Stimulated activated CD4-positive, alpha-beta T cell treated with anti-CD3 and anti-CD28 coated beads, Interleukin-15, amount 100 ng/mL, for 24 hours (primary cell): ENCODE measurements at places on chromosomes 13 and 19.

DNA sequence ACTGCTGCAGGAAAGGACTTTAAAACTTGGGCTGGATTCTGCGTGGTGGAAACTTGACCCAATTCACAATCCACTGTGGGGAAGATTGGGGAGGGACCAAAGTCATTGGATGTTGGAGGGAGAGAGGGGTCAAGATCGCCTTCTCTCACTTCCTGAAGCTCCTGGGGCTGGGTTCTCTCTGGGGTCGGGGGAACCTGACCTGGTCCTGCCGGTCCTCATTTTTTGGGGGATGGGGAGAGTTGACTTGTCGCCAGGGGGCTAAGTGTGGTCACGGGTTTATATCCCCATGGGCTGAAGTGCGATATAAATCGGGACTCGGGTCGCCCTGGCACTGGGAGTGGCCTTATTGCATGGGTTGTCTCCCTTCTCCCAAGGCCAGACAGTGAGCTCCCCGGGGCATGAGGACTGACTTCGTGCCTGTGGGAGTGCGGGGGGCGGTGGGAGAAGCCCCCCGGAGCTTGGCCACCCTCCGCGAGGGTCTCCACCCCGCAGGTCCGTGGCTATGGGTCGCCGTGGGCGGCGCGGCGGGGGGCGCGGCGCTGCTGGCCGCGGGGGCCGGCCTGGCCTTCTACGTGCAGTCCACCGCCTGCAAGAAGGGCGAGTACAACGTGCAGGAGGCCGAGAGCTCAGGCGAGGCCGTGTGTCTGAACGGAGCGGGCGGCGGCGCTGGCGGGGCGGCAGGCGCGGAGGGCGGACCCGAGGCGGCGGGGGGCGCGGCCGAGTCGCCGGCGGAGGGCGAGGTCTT, 6.3 kb downstream of the ICAM5 start:
- DNase-seq, result no peak

- no peak for DNase-seq
Measured at GRCh38 chr13:44220948-44221347, 152.7 kb upstream of the SERP2 start.

GRCh38 chr13:36082396-36082795, 48.8 kb downstream of the DCLK1 start:
- DNase-seq, result no peak

DNA sequence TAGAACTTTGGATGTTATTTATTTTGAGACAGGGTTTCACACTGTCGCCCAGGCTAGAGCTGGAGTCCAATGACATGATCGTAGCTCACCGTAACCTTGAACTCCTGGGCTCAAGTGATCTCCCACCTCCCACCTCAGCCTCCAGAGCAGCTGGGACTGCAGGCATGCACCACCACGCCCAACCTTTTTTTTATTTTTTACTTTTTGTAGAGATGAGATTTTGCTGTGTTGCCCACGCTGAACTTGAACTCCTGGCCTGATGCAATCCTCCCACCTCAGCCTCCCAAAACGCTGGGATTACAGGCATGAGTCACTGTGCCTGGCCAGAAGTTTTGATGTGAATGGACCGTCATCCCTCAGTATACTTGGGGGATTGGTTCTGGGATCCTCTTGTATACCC, 13.7 kb downstream of the ANKRD27 start:
- no peak for DNase-seq

- DNase-seq, result no peak
Measured at GRCh38 chr13:100433475-100433874, 155.1 kb downstream of the GGACT start.

GRCh38 chr13:79815041-79815440, 334.1 kb downstream of the NDFIP2 start:
- no peak for DNase-seq

GRCh38 chr13:22144806-22145205, 473.9 kb downstream of the FGF9 start:
- DNase-seq, result no peak

GRCh38 chr19:40995355-40995754, 4.3 kb downstream of the CYP2B6 start:
- DNase-seq, result no peak

GRCh38 chr19:15469513-15470297, 5.4 kb upstream of the RASAL3 start:
- DNase-seq, result peak; percentile 51

DNA sequence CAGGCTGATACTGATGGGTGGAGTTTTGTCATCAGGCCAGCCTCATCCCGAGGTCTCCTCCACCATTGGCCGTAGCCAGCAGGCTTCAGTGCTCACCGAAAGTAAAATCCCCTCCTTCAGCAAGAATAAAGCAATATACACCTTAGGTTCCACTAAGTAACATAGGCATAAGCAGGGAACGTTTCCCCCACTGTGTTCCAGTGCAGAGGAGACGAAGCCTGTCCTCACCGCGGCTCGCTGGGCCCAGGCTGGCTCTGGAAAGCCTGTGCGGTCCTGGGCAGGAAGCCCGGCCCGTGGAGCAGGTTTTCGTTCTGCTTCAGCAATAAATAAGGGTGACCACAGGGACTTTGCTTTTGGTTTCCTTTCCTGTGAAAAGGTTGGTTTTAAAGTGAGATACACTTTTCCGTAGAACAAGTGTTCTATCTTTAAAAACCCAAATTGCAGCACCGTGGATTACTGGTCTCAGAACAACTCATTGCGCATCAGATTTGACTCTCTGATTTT, 16.3 kb upstream of the TEX29 start:
- DNase-seq, result no peak

GRCh38 chr19:32251634-32252332, 93.6 kb upstream of the ZNF507 start:
- no peak for DNase-seq

DNA sequence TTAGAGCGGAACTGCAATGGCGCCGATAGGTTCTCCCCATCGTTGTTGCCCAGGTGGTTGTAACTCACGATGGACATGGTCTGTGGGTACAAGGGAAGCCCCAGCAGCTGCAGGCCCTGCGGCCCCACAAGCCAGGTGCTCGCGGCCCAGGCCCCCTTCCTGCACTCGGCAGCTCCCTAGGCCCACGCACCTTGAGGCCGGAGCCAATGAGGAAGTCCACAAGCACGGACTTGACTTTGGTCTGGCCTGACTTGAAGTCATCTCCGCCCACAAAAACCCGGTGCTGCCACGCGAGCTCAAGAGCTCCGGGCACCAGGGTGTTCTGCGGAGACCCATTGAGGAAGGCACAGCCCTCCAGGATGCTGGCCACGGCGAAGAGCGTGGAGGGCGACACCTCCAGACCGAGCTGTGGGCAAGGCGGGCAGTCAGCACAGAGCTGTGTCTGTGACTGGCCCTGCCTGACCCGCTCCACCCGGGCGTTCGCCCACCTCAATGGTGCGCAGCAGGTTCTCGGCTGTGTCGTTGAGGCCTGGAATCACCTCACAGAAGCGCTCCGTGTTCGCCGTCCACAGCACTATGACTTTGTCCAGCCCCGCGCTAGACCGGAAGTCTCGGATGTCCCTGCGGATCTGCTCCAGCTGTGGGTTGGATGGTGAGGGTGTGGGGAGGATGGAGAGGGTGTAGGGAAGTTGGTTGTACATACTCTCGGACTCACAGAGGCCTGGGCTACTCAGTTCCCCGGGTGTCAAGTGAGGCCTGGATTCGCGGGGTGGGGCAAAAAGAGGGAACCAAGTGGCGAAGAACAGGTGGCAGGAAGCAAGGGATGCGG, 1.9 kb downstream of the ISYNA1 start:
- no peak for DNase-seq

- peak; percentile 23 for DNase-seq
Measured at GRCh38 chr13:25085125-25085742, 10.7 kb upstream of the PABPC3 start.

GRCh38 chr13:49791315-49791710, 1.2 kb downstream of the KPNA3 start:
- DNase-seq, result peak; percentile 10

- no peak for DNase-seq
Measured at GRCh38 chr19:18972301-18972811, 31.3 kb upstream of the HOMER3 start.

DNA sequence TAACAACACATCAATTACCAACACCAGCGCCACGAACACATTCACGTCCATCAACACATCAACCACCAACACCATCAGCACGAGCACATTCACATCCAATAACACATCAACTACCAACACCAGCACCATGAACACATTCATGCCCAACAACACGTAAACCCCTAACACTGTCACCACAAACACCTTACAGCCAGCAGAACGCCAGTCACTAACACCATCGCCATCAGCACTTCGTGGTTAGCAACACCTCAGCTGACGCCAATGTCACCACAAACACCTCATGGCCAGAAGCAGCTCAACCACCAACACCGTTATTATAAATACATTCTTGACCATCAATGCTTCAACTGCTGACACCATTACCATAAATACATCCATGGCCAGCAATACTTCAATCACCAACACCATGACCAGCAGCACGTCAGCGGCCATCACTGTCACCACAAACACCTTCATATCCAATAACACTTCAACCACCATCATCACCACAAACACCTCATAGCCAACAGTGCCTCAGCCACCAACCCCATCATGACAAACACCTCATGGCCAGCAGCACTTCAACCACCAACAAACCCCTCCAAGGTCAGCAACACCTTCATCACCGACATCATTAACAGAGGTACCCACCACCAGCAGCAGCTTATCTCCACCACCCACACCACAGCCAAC, 9.4 kb downstream of the FCER2 start:
- DNase-seq, result no peak
